ENCODE measurements at places on chromosomes 2 and 18. TPM values are rescaled to one million over a fixed set of nuclear protein-coding genes. Genes with fewer than 3 reads are reported as not detected.

Gene TGFA
- 7.1 TPM for polyA plus RNA-seq

Gene TMEM247
- not detected for polyA plus RNA-seq

Gene RFX8
- not detected for polyA plus RNA-seq

Gene DNAH7
- 0.49 TPM for polyA plus RNA-seq

Gene STON1
- 0.88 TPM for polyA plus RNA-seq

Gene CNDP1
- not detected for polyA plus RNA-seq

Gene BCL11A
- polyA plus RNA-seq = 0.12 TPM

Gene LYG2
- not detected for polyA plus RNA-seq

Gene TBR1
- polyA plus RNA-seq = 0.07 TPM

Gene DYNAP
- not detected for polyA plus RNA-seq

Gene SLC5A7
- not detected for polyA plus RNA-seq

Gene CIB4
- polyA plus RNA-seq = 0.30 TPM

Gene REG3A
- not detected for polyA plus RNA-seq

Gene GPC1
- 97.7 TPM for polyA plus RNA-seq

Gene PLEK
- polyA plus RNA-seq = not detected

Gene SERPINB3
- not detected for polyA plus RNA-seq

Gene CAPN13
- 0.16 TPM for polyA plus RNA-seq
